Activated T-cell treated with anti-CD3 and anti-CD28 coated beads, Interleukin-2, amount 50 U/mL, for 24 hours (primary cell): ENCODE measurements at places on chromosomes 2 and 18.
A peak's percentile ranks its signal among the peaks of the same experiment; 100 is the strongest.

- H3K4me1 ChIP-seq, result no peaks in the 10 kb centered on the region
- no peak overlapping the region for H3K27ac ChIP-seq
- no peaks in the 10 kb centered on the region for H3K27me3 ChIP-seq
- no peak overlapping the region for H3K4me3 ChIP-seq
- no peaks in the 10 kb centered on the region for H3K36me3 ChIP-seq
- DNase-seq, result no peak
Measured at GRCh38 chr2:155256803-155257202, 558.3 kb downstream of the KCNJ3 start.

GRCh38 chr2:173286153-173286809, 68.4 kb upstream of the CDCA7 start:
- DNase-seq, result no peak
- peaks cover 5% of the 10 kb centered on the region for H3K27me3 ChIP-seq
- peaks cover 23% of the 10 kb centered on the region for H3K4me1 ChIP-seq
- H3K4me3 ChIP-seq, result no peak overlapping the region

DNA sequence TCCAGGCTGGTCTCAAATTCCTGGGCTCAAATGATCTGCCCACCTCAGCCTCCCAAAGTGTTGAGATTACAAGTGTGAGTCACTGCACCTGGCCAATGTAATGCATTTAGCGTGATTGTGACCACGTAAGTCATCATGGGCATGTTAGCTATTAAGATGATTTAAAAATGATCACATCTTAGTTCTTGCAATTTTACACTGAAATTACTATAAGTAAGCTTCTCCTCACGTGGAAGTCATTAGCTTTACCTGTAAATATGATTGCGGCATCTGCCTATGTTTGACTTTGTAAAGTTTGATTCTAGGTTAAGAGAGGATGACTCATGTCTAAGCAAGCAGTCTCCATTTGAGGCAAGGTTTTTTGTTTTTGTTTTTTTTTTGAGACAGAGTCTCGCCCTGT, 85.5 kb downstream of the PMAIP1 start:
- H3K27ac ChIP-seq, result no peak overlapping the region
- peaks cover 11% of the 10 kb centered on the region for H3K27me3 ChIP-seq
- no peaks in the 10 kb centered on the region for H3K4me1 ChIP-seq
- H3K36me3 ChIP-seq, result no peaks in the 10 kb centered on the region
- H3K4me3 ChIP-seq, result no peak overlapping the region

DNA sequence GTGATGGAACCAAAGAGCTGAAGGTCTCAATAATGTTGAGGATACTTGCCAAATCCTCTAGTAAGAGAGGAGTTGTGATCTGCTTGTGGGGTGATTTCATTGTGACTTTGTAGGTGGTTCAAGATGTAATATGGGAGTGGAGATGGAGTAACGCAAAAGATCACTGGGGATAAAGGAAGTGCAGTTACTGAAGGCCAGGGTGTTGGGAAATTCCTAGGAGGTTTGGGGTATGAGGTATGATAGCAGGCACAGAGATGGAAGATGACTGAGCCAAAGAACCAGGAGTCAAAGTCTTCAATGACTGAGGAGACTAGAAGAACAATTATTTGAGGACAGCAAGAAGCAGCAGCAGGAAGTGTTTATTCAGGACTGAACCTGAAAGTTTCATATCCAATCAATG, 222.6 kb downstream of the NCKAP5 start:
- DNase-seq, result no peak
- H3K4me3 ChIP-seq, result no peak overlapping the region
- no peaks in the 10 kb centered on the region for H3K4me1 ChIP-seq
- H3K27me3 ChIP-seq, result no peaks in the 10 kb centered on the region

- H3K4me3 ChIP-seq, result peak overlapping the region; percentile 99
- peaks cover 47% of the 10 kb centered on the region for H3K36me3 ChIP-seq
Measured at GRCh38 chr18:49492694-49493033, 5.6 kb upstream of the C18orf32 start.

DNA sequence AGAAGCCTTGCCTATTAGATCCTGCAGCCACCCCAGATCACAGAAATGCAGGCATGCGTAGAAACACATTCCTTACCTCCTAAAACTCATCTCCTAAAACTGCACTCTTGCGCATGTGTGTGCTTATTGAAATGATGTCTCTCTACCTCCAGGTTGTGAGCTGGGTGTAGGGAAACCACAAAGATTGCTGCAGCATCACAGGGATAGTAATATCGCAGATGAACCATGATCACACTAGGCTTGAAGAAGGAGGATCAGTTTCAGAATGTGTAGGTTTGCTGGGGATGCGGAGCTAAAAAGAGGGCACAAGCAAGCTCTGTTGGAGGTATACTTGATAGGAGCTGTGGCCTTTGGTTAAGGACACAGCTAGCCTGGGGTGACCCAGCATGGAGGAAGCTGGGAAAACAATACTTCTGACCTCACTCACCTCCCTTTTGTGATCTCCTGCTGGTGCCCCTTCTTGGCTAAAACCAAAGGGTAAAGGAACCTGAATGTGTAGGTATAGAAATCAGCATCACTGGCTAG, 118.8 kb downstream of the SETBP1 start:
- H3K4me1 ChIP-seq, result peaks cover 75% of the 10 kb centered on the region
- H3K27ac ChIP-seq, result peak overlapping the region; percentile 58
- no peak for DNase-seq
- peaks cover 12% of the 10 kb centered on the region for H3K36me3 ChIP-seq
- no peak overlapping the region for H3K4me3 ChIP-seq

- H3K4me1 ChIP-seq, result peaks cover 5% of the 10 kb centered on the region
- no peaks in the 10 kb centered on the region for H3K36me3 ChIP-seq
- H3K27ac ChIP-seq, result no peak overlapping the region
- DNase-seq, result no peak
- H3K4me3 ChIP-seq, result no peak overlapping the region
Measured at GRCh38 chr2:31388736-31389135, 25.8 kb downstream of the XDH start.

DNA sequence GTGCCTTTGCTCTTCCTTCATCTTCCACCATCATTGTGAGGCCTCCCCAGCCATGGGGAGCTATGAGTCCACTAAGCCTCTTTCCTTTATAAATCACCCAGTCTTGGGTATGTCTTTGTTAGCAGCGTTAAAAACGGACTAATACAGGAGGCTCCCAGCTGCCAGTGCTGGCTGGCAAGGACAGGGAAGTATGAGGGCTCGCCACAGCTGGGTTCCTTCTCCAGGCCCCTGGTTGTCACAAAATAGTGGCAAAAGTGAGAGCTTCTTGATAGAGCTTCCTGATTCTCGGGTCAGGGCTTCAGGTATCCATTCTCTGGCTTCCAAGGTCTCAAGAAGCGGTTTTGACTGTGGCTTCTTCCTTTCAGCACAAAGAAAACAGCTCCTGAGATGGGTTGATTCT, 85.0 kb downstream of the ZNF516 start:
- no peak overlapping the region for H3K4me3 ChIP-seq
- peaks cover 42% of the 10 kb centered on the region for H3K4me1 ChIP-seq
- H3K27ac ChIP-seq, result no peak overlapping the region
- no peaks in the 10 kb centered on the region for H3K27me3 ChIP-seq
- peaks cover 14% of the 10 kb centered on the region for H3K36me3 ChIP-seq
- no peak for DNase-seq

GRCh38 chr2:214574084-214574781, 163.4 kb downstream of the VWC2L start:
- H3K36me3 ChIP-seq, result no peaks in the 10 kb centered on the region
- no peak overlapping the region for H3K4me3 ChIP-seq
- no peak overlapping the region for H3K27ac ChIP-seq
- H3K27me3 ChIP-seq, result peaks cover 13% of the 10 kb centered on the region

- no peaks in the 10 kb centered on the region for H3K4me1 ChIP-seq
- no peaks in the 10 kb centered on the region for H3K36me3 ChIP-seq
- H3K27ac ChIP-seq, result no peak overlapping the region
- no peak for DNase-seq
- peaks cover 63% of the 10 kb centered on the region for H3K27me3 ChIP-seq
Measured at GRCh38 chr18:36314754-36315153, 17.2 kb downstream of the FHOD3 start.

DNA sequence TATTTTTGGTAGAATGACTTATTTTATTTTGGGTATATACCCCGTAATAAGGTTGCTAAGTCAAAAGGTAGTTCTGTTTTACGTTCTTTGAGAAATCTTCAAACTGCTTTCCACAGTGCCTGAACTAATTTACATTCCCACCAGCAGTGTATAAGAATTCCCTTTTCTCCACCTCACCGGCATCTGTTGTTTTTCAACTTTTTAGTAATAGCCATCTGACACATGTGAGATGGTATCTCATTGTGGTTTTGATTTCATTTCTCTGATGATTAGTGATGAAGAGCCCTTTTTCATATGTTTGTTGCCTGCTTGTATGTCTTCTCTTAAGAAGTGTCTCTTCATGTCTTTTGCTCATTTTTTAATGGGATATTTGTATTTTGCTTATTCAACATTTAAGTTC, 215.2 kb upstream of the TFPI start:
- peaks cover 3% of the 10 kb centered on the region for H3K4me1 ChIP-seq
- no peaks in the 10 kb centered on the region for H3K36me3 ChIP-seq
- no peak for DNase-seq
- no peak overlapping the region for H3K4me3 ChIP-seq
- H3K27ac ChIP-seq, result no peak overlapping the region

GRCh38 chr2:27993402-27993787, 102.9 kb downstream of the BABAM2 start:
- peaks cover 66% of the 10 kb centered on the region for H3K36me3 ChIP-seq
- H3K4me3 ChIP-seq, result no peak overlapping the region
- peaks cover 36% of the 10 kb centered on the region for H3K4me1 ChIP-seq

- H3K27me3 ChIP-seq, result no peaks in the 10 kb centered on the region
- H3K4me3 ChIP-seq, result no peak overlapping the region
- H3K4me1 ChIP-seq, result peaks cover 6% of the 10 kb centered on the region
- no peak for DNase-seq
Measured at GRCh38 chr2:224836263-224836662, 120.1 kb upstream of the CCDC195 start.

GRCh38 chr2:38386377-38386776, 9.3 kb upstream of the ATL2 start:
- no peak overlapping the region for H3K4me3 ChIP-seq
- peaks cover 3% of the 10 kb centered on the region for H3K27me3 ChIP-seq
- DNase-seq, result no peak
- no peaks in the 10 kb centered on the region for H3K36me3 ChIP-seq
- H3K27ac ChIP-seq, result no peak overlapping the region

GRCh38 chr2:181241366-181241765, 215.8 kb upstream of the ITGA4 start:
- H3K27ac ChIP-seq, result no peak overlapping the region
- H3K36me3 ChIP-seq, result peaks cover 4% of the 10 kb centered on the region
- H3K4me1 ChIP-seq, result peaks cover 50% of the 10 kb centered on the region
- no peak overlapping the region for H3K4me3 ChIP-seq
- H3K27me3 ChIP-seq, result no peaks in the 10 kb centered on the region

GRCh38 chr2:11352781-11353537, 8.5 kb upstream of the ROCK2 start:
- no peak overlapping the region for H3K27ac ChIP-seq
- H3K4me1 ChIP-seq, result no peaks in the 10 kb centered on the region
- H3K36me3 ChIP-seq, result no peaks in the 10 kb centered on the region
- H3K4me3 ChIP-seq, result no peak overlapping the region
- no peaks in the 10 kb centered on the region for H3K27me3 ChIP-seq
- no peak for DNase-seq

DNA sequence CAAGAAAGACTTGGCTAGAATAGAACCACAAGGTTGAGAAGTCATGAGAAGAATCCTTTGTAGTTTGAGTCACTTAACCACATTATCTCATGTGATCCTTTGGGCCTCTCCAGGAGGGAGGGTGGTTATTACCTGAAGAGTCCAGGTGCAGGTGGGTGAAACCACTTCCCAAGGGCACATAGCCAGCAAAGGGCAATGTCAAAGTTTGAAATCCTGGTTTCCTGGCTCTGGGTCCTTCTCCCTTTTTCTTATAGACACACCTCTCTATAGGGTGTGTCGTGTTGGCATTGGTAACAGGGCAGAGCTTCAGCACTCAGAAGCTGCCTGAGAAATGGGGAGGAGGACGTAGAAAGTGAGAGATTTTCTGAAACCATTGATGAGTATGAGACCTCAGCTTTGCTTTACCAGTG, 137.9 kb downstream of the MGAT5 start:
- H3K4me3 ChIP-seq, result no peak overlapping the region
- DNase-seq, result no peak
- H3K36me3 ChIP-seq, result peaks cover 36% of the 10 kb centered on the region
- no peak overlapping the region for H3K27ac ChIP-seq
- H3K4me1 ChIP-seq, result peaks cover 33% of the 10 kb centered on the region

- peaks cover 16% of the 10 kb centered on the region for H3K27me3 ChIP-seq
- H3K4me3 ChIP-seq, result no peak overlapping the region
- H3K36me3 ChIP-seq, result no peaks in the 10 kb centered on the region
- H3K4me1 ChIP-seq, result peaks cover 47% of the 10 kb centered on the region
Measured at GRCh38 chr2:230861552-230862255, 3.0 kb upstream of the ITM2C start.

DNA sequence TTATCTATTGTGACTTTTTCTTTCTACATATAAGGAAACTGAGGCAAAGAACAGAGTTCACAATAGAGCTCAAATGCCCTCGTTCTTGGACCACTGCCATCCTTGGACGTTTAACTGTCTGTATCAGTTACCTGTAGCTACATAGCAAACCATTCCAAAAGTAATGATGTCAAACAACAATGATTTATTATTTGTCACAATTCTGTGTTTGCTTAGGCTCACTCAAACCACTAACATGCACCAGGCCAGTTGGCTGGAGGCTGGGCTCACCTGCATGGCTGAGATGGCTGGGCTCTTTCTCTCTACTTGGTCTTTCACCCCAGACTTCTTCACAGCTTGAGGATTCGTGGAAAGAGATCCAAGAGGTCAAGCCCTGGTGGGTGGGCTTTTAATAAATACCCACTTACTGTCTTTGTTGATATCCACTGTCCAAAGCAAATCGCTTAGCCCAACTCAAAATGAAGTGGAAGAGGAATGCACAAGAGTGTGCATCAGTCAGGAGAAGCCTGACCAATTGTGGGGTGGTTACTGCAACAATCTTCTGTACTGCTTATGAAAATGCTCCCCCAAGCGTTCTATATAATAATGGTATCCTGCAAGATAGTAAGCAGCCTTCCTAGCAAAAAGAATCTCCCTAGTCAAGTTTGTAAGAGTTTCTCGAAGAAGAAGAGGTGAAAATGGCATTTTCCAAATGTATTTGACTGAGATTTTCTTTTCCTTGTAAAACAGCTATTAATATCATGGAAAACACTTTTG, 163.5 kb upstream of the NT5C1B start:
- no peaks in the 10 kb centered on the region for H3K27me3 ChIP-seq
- no peaks in the 10 kb centered on the region for H3K36me3 ChIP-seq
- DNase-seq, result no peak
- H3K27ac ChIP-seq, result no peak overlapping the region
- no peak overlapping the region for H3K4me3 ChIP-seq

GRCh38 chr2:205763708-205764211, 81.5 kb downstream of the NRP2 start:
- H3K27me3 ChIP-seq, result peaks cover 55% of the 10 kb centered on the region
- H3K4me3 ChIP-seq, result no peak overlapping the region
